Ascending aorta (tissue), 2 donors: ENCODE measurements at places on chromosomes 1 and 21. TPM values are rescaled to one million over a fixed set of nuclear protein-coding genes. Genes with fewer than 3 reads are reported as not detected.

GRCh38 chr1:11924334-11925195 lies 1.7 kb downstream of the KIAA2013 start:
- no peak for DNase-seq

GRCh38 chr1:58981392-58981791 lies 197.5 kb upstream of the JUN start:
- no peak for DNase-seq

DNA sequence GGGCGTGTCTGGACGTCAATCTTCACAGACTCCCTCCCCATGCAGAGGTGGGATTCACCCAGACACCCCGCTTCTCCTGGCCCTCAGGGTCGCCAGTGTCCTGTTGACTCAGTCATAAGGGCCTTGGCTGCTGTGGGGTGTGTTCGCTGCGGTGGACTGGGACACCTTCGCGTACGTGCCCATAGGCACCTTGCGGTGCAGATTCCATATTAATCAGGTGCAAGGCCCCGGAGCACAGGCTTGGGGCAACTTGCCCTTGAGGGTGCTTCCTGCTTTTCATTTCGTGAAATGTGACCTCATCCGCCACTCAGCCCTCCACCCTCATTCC lies 398 bp upstream of the SLC30A10 start:
- no peak for DNase-seq

DNA sequence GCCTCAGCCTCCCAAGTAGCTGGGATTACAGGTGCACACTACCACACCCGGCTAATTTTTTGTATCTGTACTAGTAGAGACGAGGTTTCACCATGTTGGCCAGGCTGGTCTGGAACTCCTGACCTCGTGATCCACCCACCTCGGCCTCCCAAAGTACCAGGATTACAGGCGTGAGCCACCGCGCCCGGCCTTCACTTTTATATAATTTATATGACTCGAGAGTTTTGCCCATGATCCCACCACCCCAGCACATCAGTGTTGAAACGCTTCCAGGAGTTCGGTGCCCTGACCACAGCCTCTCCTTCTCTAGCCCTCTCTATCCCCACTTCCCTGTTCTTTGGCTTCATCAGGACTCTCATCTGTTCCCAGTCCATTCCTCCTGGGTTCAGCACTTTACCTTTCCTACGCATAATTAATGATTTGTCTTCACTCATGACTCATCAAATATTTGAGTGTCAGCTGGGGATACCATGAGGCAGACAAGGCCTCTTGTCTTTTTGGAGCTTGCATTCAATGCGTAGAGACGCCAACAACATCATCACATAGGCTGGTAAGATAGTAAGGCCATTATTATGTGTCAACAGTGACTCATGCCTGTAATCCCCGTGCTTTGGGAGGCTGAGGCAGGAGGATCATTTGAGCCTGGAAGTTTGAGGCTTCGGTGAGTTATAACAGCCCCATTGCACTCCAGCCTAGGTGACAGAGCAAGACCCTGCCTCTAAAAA lies 1.4 kb downstream of the PMF1 start:
- no peak for DNase-seq

DNA sequence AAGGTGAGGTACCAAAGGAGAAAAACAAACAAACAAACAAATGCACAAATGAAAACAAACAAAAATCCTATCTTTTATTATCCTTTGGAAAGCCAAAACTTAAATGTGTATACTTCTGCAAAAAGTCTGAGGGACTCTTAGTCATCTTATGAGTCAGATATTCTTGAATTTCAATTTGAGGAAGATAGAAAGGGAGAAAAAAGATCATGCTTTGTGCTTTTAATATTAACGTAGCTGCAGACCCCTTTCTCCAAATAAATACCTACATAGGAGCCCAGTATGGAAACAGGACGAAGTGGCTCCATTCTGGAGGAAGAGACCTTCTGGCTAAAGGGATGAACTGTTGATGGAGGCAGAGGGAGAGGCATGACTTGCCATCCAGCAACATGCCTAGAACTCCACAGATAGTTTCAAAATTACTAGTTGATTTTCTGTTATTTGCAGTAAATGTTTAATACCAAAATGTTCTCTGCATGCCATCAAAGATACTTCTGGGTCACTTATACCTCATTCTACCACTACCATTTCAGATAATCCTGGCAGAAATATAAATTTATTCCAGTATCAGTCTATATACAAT lies 25.4 kb downstream of the NUP210L start:
- DNase-seq = no peak

- no peak for DNase-seq
Observed at GRCh38 chr1:1352786-1353388, 3.7 kb upstream of the DVL1 start.

DNA sequence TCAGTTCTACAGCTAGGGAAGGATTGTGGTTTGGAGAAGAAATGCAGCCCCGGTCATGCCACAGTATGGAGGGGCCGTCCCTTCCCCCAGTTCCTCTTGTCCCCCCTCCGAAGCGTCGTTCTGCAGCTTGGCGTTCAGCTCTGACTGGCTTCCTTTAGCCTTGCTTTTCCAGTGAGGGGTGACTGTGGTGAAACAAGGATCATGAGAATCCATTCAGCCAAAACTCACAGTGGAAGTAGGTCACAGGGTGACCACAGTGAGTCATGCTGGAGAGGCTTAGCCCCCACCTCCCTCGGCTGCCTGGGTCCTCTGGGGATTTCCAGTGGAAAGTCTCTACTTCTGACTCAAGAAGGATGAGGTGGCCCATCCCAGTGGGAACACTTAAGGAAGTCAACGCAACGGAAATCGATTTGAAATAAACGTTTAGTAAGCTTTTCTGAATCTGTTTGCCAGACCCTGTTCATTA lies 37.3 kb upstream of the COL6A2 start:
- DNase-seq = peak; percentile 70

- DNase-seq = no peak
Observed at GRCh38 chr1:44423591-44424537, 18.8 kb downstream of the RNF220 start.

GRCh38 chr1:15574741-15575140 lies 10.1 kb downstream of the AGMAT start:
- DNase-seq = no peak

GRCh38 chr1:37814252-37814651 lies 6.2 kb upstream of the YRDC start:
- DNase-seq = no peak

- no peak for DNase-seq
Observed at GRCh38 chr1:113976609-113977278, 2.5 kb upstream of the OLFML3 start.

DNA sequence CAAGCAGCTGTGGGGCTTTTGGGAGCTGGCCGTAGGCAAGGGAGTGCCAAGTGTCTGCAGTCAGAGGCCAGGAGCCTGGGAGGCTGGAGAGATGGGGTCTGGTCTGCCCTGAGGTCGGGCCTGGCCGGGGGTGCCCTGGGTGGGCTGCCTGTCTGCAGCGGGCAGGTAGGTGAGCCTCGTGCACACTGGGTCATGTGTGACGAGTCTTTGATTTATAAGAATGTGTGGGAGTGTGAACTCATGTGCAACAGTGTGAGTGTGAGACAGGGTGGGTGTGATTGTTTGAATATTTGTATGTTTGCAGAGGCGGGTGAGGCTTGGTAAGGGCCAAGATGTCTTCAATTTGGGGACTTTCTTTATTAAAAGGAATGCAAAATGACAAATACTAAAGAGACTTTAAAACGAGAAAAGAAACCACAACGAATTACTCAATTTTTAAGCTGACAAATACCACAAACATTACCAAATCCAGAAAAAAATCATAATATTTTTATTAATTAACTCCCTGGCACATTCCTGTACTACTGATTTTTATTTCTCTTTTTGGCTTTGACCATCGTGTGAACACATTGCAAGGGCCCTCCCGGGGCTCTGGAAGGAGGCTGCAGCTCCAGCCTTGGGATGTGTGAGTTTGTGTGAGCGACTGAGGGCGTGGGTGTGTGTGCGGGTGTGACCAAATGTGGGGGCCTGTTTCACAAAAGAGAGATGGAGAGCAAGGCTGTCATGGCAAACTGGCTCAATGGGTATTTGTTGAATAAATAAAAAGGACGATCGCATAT lies 110.3 kb upstream of the WNT4 start:
- no peak for DNase-seq

- peak; percentile 72 for DNase-seq
Observed at GRCh38 chr1:33986390-33987095, 122.7 kb downstream of the HMGB4 start.

- no peak for DNase-seq
Observed at GRCh38 chr1:181482521-181483284, 614 bp upstream of the CACNA1E start.

DNA sequence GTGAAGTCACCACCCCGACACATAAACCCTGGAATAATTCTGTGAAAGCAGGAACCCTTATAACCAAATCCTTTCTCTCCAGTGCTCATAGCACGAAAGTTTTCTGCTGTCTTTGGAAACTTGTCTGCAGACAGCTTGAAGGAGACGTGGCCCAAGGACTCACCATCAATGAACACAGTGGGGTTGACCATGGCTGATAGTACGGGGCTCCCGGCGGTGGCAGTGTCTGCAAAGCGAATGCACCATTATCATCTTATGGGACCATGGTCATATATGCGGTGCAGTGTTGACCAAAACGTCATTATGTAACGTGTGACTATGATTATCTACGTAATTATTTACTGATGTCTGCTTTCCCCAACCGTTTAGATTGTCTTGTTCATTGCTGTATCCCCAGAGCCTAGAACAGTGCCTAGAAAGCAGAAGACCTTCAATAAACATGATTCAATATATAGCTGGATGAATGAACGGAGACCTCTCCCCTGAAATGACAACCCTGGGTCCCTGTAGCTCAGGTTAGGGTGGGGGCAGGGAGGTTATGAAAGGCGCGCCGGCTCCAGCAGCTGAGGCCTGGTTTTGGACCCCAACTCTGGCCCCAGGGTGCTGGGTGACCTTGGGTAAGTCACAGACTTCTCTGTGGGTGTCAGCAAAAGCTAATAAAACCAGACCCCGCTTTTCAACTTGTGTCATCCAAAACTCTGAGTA lies 128.4 kb upstream of the ZBTB40 start:
- DNase-seq = no peak

DNA sequence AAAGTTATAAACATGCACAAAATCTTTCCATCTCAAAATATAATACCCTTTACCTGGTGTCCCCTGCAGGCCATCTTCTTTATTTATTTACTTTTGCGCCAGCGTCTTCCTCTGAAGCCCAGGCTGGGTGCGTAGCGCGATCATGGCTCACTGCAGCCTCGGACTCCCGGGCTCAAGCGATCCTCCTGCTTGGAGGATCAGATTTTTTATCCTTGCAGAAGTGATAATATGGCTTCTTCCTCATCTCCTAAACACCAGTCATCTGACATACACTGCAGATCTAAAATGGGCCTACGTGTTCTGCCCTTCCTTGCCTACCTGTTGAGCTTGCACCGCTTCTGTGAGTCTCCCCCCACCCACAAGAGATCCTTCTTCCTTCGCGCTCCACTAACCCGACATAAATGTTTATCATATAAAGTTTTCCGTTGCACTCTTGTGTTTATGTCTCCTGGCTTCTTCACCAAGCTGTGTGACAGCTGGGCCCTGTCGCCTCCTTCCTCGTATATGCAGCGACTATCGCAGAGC lies 506 bp upstream of the SRP9 start:
- DNase-seq = no peak

- no peak for DNase-seq
Observed at GRCh38 chr1:32208891-32209328, at the start of gene DCDC2B. TSS of gene DCDC2B (plus strand) at chr1:32209089. CDS start at chr1:32209094, 5 bp downstream.

DNA sequence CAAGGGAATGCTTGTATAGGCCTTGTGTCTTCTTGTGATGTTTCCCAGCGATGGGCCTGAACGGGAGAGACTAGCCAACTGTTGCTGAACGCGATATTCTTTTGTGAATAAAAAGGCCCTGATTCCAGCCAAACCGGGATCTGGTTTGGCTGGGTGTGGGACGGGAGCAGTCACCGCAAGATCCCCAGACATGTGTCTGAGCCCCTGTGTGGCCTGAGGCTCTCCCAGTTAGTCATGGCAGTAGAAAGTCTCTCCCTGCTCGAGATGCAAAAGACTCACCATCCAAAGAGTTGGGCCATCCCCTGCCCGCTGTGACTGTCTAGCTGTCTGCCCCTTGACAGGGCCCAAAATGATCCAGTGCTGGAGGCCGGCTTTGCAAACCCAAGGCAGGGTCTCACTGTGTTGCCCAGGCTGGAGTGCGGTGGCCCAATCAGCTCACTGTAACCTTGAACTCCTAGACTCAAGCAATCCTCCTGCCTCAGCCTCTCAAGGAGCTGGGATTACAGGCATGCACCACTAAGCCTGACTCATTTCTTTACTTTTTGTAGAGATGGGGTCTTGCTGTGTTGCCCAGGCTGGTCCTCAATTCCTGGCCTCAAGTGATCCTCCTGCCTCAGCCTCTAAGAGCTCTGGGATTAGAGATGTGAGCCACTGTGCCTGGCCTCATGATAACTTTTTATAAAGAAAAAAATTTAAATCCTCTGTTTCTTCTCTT lies 56.4 kb downstream of the KIF26B start:
- no peak for DNase-seq

GRCh38 chr1:205577874-205578658 lies 53.7 kb downstream of the ELK4 start:
- DNase-seq = no peak

GRCh38 chr1:26284597-26285347 lies 4.9 kb downstream of the SH3BGRL3 start:
- DNase-seq = peak; percentile 96

DNA sequence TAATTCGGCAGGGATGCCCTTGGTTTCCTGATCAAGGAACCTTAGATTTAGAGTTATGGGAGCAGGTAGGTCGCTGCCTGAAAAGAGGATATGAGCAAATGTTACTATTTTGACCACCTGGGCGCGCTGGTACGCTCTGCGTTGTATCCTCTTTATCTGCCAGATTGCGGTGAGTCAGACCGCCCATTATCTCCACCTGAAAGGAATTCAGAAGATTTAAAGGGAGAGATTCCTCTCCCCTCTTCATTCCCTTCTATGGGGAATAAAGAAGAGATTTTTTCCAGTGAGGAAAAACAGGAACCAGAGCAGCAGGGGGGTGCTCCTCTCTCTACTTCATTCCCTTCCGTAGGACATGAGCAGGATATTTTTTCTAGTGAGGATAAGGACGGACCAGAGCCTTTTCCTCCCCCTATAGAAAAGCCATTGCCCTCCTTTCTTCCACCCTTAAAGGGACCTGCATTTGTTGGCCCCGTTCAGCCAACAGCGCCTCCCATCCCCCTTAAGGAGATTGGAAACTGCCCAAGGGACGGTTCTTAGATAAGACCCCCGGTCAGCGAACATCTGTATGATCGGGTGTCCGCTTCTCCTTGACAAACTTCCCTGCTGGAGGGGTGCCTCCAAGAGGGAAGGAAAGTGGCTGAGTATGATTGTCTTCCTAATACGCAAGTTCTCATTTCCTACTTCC lies 34.1 kb downstream of the CLCA1 start:
- no peak for DNase-seq

The CR1 gene
- 8.4 TPM for total RNA-seq

The FAM167B gene
- 26.1 TPM for total RNA-seq

The FAM3B gene
- not detected for total RNA-seq

The WDR64 gene
- not detected for total RNA-seq

The PPIAL4G gene
- not detected for total RNA-seq

The KCNQ4 gene
- total RNA-seq = 14.5 TPM

The CSF3R gene
- total RNA-seq = 3.1 TPM

The RBM11 gene
- not detected for total RNA-seq

The FMO5 gene
- 19.6 TPM for total RNA-seq

The FLAD1 gene
- 31.2 TPM for total RNA-seq

The ASCL5 gene
- total RNA-seq = not detected

The CFAP45 gene
- total RNA-seq = not detected
